ENCODE measurements at places on chromosomes 2 and 18.

- DNase-seq, result no peak
These were observed 1.9 kb downstream of the WDR12 start for GRCh38 chr2:202909394-202910192.

- DNase-seq, result no peak
These were observed 71.1 kb upstream of the CYP20A1 start for GRCh38 chr2:203167751-203168150.

DNA sequence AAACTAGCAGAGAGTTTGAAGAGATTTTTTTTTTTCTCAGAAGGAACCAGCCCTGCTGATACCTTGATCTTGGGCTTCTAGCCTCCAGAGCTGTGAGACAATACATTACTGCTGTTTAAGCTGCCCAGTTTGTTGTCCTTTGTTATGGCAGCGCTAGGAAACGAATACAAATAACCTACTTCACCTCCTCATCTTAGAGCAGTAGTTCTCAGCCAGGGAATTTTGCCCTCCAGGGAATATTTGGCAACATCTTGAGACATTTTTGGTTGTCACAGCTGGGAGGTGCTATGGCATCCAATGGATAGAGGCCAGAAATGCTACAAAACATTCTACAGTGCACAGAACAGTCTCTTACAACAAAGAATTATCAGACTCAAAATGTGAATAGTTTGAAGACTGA, 43.9 kb upstream of the BCL11A start:
- DNase-seq, result no peak

DNA sequence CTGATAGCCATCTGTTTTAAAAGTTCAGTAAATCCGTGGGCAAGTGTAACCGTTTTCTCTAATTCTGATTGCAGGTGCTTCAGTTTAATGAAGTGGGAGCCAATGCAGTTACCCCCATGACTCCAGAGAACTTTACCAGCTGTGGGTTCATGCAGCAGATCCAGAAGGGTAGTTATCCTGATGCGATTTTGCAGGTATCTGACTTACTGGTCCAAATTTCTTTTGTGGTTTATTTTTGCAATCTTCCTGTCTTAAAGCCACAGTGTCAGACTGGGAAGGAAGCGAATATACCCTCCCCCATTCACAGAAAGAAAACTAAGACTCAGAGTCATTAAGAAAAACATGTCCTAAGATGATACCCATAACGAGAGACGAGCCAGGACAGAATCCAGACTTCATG, 7.7 kb downstream of the SERPINB2 start:
- no peak for DNase-seq

DNA sequence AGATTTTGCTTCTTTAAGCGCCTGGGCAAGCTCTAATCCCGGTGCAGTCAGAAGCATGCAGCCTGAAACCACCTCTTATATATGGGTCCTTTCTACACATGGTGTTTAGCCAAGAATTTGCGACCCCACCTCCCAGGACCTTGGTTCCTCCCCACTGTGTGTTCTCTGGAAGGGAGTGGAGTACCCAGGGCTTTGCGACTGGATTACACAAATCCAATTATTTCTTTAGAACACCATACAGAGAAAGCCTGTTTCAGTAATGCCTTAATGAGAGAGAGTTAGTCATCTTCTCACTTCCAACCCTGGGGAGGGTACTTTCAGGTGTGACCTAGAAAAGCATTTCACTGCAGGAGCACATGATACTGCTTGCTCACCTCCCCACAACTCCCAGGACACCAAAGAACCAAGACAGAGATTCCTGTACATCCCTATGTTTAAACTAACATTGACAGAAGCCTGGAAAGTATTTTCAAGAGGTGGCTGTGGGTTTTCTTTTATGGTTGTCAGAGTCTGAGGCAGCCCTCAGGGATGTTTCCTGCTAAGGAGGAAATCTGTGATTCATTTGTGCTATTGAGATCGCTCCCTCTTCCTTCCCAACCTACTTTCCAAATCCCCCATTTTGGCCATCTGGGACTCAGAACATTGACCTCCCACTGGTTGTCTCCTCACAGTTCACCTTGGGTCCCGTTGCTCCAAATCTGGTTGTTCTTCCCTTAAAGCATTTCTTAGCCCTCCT, at the start of gene CAPN14:
TSS of gene CAPN14 (minus strand) at position 51 of the 736 bp plus-strand sequence. CDS start 12,068 bp downstream, outside the sequence.
- no peak for DNase-seq

DNA sequence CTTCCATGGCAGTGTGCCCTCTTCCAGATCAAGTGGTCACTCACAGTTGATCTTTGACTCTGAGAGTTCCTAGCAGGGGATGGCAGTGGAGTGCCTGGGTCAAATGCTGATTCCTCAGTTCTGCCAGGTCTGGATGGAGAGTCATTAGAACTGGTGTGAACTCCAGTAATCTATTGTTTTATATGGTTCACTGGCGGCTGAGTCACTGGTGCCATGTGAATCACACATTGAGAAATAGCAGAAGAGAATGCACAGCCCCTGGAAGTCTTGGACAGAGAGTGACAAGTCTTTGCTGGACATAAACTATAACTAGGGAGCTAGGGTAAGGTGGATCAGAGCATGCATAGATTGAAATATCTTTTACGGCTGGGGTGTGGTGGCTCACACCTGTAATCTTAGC, 86.9 kb downstream of the EIF2AK3 start:
- DNase-seq, result no peak

DNA sequence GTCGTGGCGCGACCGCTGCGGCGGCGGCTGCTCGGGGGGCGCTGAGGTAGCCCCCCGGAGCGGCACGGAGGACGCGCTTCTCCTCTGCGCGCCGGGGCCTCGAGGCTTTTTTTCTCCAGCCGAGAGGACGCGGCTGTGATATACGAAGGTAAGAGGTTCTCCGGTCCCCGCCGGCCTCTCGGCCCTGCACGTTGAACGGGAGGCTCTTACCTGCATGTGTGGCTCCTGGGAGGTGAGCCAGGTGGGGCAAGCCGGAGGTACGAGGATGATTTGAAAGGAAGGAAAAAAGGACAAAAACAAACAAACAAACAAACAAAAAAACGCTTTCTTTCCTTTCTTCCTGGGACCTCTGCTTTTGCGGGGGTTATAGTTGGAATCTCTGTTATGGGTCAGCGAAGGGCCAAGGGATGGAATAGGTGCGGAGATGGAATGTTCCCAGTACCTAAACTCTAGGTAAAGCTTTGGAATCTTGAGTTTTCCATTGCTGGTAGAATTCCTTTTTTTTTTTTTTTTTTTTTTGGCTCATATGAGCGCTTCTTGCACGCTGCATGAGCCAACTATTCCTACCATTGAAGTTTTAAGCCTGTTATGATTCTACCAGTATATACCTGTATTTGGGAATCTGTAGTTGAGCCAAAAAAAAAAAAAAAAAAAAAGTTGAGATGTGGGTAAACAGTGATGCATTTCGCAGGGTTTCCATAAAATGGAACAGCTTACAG, 674 bp downstream of the PTPN4 start:
- DNase-seq, result no peak

GRCh38 chr2:108980076-108980475, 8.9 kb downstream of the EDAR start:
- DNase-seq, result no peak

DNA sequence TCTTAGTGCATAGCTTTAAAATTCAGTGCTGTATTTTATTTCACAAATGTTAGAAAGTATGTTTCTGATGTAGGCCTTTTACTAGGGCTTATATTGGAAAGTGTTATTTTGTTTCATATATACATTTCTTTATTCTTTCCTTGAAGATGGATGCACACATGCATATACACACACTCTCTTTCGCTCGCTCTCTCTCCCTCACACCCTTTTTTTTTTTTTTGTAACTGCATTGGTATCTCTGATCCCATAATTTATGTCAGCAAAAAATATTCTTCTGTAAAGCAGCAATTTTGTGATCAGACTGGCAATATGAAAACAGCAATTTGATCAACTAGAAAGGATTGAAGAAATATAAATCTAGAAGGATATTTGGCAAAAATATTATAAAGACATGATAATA, 2.0 kb downstream of the MBD5 start:
- no peak for DNase-seq

DNA sequence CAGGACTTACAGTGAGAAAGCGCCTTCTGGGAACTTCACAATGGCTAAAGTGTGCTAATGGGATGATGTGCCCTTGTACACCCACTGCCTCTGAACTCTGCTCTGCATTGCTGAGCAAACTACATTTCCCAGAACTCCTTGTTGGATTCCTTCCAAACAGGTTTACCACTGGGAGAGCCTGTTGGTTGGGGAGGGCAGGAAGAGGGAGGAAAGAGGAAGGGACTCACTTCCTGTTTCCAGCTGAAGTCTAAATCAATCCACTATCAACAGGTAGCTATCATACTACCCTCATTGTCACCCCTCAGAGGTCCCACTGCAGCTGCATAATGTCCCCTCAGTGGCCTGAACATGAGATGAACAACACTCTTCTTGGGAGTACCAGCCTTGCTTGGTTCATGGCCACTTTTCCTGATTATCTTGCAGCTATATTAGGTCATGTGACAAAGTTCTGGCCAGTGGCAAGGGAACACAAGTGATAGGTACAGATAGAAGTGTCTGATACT, 109.7 kb downstream of the MSH2 start:
- no peak for DNase-seq

DNA sequence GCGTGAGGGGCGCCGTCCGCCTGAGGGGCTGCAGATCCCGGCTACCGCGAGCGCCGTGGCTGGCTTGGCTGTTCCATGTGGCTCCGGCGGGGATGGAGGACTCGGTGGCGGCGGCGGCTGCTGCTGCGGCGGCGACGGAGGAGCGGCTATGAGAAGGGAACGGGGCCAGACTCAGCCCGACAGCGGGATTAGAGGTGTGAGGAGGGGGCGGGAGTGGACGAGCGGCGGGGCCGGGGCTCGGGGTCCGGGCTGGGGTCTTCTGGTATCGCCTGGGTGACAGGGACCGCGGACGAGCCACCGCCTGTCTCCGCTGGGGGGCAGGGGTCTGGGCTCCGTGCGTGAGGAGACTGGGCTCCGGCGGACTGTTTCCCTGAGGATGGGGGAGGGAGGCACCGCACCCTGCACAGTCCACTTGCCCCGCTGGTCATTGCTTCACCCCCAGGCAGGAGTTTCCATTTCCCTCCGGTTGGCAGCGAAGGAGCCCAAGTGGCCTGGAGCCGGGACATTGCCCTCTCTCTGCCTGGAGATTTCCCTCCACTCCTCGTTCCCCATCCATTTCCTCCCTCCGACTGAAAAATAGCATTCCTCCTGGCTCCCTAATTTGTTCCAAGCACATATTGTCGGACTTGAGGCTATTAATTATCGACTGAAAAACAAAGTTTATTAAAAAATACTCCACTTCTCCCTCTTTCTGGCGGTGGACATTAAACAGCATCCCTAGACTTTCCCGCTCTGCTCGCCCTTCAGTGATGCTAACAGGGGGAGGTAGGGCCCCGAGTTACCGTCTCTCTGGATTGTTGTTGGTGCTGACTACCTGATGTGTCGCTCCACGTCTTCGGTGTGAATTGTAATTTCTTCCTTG, 577 bp downstream of the EHBP1 start:
- peak; percentile 75 for DNase-seq

- DNase-seq, result no peak
These were observed 63.4 kb downstream of the MREG start for GRCh38 chr2:215949991-215950404.
